ENCODE measurements at places on chromosomes 6 and 20.

DNA sequence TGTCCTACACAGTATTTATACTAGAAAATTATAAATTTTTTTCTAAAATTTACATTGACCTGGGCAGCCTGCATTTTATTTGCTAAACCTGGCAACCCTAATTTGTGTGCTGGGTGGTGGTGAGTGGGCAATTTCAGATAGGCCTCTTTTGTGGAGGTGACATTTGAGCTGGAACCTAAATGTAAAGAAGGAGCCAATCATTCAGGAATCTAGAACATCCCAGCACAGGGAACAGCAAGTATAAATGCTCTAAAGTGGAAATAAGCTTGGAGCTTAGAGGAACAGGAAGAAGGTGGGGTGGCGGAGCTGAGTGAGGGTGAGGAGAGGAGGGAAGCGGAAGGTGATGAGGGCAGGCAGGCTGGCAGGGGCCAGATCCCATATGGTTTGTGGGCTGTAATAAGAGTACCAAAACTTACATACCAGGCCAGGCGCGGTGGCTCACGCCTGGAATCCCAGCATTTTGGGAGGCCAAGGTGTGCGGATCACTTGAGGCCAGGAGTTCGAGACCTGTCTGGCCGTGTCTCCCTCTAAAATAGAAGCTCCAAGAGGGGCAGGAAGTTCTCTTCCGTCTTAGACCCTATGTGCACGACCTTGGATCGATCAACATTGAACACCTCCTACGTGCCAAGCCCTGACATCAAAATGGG, 549 bp upstream of the CSE1L start:
- no peak for DNase-seq

- DNase-seq, result no peak
These were observed 128.8 kb downstream of the DHX35 start for GRCh38 chr20:39090906-39091305.

- DNase-seq, result no peak
These were observed 35.8 kb upstream of the BHLHE23 start for GRCh38 chr20:63042448-63043071.

DNA sequence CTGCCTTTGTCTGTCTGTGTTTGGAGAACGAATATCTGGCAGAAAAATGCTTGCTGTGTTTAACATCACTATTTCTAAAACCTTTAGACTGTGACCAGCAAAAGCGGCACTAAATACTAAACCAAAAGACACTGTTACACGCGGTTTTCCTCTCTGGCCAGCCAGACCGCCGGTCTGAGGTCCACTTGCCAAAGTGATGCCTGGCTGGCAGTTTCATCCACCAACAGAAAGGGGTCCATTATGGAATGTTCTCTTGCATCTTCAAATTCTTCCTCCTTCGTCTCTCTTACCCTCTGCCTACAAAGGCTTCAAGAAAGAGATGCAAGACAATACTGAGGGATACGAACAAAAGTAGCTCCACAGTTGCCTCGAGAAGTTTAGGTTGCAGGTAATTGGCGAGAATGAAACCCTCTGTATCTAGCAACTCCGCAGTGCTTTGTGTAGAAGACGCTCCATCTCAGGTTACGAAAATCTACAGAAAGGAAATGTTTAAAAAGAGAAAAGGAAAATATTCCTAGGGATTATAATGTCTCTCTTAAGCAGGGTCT, 176.6 kb downstream of the TRIM27 start:
- DNase-seq, result no peak

Data from omental fat pad (tissue), 4 donors.